Myocyte (in vitro differentiated cells): ENCODE measurements at places on chromosomes 5 and 9.
A peak's percentile ranks its signal among the peaks of the same experiment; 100 is the strongest.

- no peak for DNase-seq
These were observed 604.8 kb downstream of the BNC2 start for GRCh38 chr9:16265688-16266087.

DNA sequence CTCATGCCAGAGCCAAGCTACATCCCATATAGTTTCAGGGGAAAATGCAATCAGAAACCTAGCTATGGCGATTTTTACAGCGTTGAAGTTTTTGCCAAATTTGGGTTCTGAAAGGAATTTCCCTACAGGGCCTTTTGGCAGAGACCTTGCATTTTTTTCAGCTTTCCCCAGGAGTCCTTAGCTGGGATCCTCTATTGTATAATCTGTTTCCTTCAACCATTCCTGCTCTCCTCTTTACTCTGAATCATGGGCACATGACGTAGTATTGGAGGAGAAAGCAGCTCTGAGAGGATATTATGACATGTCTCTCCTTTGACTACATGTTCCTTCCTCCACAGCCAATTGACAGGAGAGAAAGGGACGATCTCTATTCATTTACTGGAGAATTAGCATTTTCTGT, 118.5 kb upstream of the ERCC6L2 start:
- DNase-seq, result no peak

DNA sequence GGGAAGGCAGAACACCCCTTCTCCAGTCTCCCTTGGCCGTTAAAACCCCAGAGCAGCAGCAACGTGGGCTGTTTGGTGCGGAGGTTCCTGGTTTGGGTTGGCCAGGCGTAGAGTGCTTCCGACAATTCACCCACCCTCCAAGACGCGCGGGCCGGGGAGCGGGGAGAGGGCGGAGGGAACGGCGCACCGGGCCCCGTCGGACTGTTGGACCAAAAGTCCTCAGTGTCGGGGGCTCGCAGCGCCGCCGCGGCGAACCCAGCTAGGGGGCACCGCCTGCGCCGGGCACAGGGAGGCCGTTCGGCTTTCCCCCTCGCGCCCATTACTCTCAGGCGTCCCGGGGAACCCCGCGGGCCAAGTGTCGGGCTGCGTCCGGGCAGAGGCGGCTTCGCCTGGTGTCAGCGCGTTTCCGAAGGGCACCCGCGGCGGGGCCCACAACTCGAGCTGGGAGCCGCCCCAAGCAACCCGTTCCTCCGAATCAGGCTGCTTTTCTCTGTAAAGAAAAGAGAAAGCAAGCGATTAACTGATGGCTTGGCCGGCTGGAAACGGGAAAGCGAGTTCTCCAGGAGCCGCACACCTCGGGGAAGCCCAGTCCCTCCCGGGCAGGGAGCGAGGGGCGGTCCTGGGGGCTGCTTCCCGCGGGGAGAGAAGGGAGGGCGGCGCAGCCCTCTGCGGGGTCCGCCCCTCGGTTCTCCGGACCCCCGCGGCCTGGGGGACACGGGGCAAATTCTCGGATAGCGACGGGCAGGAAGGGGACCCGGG, 145.5 kb downstream of the ERCC6L2 start:
- peak; percentile 30 for DNase-seq

DNA sequence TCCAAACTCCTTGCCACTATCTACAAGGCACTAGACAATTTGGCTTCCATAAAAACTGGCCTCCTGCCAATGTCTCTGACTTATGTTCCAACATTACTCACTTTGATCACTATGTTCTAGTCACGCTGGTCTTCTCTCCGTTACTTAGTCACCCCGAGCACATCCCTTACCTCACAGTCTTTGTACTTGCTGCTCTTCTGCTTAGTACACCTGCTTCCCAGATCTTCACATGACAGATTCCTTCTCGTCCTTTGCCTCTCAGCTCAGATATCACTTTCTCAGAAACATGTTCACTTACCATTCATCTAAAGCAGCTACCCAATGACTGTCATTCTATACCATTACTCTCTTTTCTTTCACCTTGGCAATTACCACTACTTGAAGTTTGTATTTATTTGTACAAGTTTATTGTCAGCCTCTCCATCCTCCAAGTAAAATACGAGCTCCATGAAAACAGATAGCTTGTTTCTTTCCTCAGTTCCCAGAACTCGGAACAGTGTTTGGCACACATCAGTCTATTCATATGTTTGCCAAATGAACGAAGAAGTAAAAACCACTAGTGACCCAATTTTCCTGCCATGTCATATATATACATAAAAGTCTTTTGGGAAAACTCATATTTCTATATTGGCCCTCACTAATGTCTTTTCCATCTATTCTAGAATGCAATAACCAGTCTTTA, 5.9 kb upstream of the SLC22A5 start:
- peak; percentile 91 for DNase-seq

- DNase-seq, result no peak
These were observed 48.2 kb downstream of the DAPK1 start for GRCh38 chr9:87545858-87546257.

DNA sequence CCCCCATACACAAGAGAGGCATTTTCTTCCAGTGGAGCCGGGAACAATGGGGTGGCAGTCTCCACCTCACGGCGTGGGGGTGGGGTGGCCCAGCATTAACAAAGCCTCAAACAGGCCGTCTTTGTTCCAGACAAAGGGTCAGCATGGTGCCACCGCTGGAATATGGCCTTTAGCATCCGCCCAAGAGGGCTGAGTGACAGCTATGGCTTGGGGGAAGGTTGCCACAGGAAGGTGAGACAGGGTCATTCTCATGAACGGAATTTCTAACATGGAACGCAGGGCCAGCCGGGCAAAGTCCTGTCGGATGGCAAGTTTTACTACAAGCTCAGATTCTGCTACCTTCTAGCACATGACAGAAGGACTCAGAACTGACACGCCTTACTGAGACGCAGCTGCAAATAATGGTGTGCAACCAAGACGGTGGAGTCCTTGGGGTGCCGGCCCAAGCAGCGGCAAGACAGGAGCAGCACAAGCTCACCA, 64.0 kb downstream of the OTULIN start:
- no peak for DNase-seq

GRCh38 chr5:107291866-107292265, 378.9 kb downstream of the EFNA5 start:
- no peak for DNase-seq

- DNase-seq, result no peak
These were observed 15.1 kb upstream of the TRIM36 start for GRCh38 chr5:115184770-115185169.

DNA sequence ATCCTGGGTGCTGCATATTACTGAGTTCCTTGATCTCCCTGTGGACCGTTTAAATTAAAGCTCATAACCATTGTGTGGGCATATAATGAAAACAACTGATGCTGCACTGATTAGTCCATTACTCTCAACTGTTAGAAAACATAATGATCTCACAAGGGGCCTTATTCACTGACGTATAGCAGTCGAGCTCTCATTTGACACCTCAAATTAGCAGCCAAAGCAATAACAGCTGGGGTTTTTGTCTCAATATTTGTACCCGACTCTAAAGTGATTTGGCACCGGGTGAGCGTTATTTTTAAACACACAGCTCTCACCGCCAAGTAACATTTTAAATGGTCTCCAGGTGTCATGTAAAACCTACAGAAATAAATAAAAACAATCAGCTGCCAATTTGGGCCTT, 252.2 kb upstream of the PANK3 start:
- no peak for DNase-seq

DNA sequence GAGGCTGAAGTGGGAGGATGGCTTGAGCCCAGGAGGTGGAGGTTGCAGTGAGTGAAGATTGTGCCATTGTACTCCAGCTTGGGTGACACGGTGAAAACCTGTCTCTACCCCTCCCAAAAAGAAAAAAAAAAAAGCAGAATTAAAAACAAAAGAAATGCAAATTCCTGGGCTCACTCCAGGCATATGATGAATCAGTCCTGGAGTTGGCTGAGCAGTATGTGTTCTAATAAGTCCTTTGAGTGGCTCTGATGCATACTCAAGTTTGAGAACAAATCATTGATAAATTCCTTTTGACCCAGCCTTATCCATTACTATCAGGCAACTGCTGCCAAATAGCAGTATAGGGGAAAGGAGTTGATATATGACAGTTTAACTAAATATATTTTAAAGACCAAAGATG, 28.3 kb downstream of the UHRF2 start:
- DNase-seq, result no peak

- peak; percentile 37 for DNase-seq
These were observed 10.9 kb downstream of the PPARGC1B start for GRCh38 chr5:149740866-149741459.

- no peak for DNase-seq
These were observed 141.1 kb upstream of the IRX2 start for GRCh38 chr5:2892466-2893000.

DNA sequence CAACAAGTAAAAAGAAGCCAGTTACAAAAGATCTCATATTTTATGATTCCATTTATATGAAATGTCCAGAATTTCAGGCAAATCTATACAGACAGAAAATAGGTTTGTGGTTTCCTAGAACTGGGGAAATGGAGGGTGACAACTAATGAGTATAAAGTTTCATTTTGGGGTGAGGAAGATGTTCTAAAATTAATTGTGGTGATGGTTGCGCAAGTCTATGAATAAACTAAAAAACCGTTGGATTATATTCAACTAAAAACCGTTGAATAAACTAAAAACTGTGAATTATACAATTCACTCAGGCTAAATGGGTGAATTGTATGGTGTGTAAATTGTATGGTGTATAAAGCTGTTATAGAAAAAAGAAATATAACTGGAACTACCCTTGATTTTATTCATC, 47.6 kb downstream of the ADAMTS6 start:
- DNase-seq, result no peak

DNA sequence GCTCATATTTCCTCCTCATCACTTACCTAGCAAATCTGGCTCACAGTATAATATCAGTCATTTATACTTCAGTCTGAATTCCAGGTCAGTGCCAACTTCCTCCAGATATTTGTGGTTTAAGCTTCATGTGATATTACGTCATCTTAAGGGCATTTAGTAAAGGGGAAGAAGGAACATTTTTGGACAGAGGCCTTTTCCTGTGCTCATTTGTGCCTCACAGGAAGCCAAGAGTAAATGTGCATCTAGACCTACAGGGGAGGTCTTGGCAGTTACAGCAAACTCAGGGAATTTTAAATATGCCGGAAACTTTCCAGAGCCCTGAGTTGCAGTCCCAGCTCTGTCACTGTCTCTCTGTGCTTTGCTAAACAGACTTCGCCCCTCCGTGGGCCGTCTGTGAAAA, 12.3 kb upstream of the KCNIP1 start:
- DNase-seq, result peak; percentile 33

- no peak for DNase-seq
These were observed 184.0 kb downstream of the PBX3 start for GRCh38 chr9:125931211-125931610.

DNA sequence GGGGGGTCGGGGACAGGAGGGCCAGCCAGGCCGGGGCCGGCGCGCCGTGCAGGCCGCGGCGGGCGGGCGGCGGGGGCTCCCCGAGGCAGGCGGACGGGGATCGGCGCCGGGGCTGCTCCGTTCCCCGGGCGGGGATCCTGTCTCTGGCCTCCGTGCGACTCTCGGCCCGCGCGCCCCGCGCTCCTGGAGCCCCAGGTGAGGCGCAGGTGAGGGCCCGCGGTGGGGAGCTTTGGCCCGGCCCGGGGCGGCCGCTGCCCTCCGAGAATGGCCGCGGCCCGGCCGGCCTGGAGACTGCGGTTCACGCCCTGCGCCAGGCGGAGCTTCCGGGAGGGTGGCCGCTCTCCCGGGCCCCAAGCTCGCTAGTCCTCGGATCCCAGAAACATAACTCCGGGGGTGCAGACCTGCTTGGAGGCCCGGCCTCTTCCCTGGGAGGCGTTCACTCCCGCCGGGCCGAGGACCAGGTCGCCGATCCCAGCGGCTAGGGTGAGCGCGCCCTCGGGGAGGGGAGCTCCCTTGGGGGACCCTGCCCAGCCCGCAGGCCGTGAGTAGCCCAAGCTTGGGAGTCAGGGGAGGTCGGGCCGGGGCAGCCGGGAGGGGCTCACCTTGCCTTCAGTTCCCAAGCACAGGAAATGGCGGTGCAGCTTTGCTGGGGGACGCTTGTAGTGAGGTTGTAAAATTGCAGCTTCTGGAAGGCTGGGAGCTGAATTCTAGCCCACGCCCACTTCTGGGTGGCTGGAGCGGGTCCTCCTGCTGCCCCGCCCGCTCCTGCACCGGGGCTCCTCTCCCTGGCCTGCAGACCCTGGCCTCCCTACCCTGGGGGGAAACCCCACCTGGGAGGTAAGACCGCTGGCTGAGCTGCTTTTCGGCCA, 723 bp downstream of the PPP1R26 start:
- DNase-seq, result peak; percentile 46
